HCT116 (cell line): ENCODE measurements at places on chromosomes 13 and 19.

- DNase-seq: no peak
Observed at GRCh38 chr13:112680741-112681360, 9.0 kb upstream of the ATP11A start.

- no peak for DNase-seq
Observed at GRCh38 chr13:112141643-112142400, 74.9 kb downstream of the SOX1 start.

DNA sequence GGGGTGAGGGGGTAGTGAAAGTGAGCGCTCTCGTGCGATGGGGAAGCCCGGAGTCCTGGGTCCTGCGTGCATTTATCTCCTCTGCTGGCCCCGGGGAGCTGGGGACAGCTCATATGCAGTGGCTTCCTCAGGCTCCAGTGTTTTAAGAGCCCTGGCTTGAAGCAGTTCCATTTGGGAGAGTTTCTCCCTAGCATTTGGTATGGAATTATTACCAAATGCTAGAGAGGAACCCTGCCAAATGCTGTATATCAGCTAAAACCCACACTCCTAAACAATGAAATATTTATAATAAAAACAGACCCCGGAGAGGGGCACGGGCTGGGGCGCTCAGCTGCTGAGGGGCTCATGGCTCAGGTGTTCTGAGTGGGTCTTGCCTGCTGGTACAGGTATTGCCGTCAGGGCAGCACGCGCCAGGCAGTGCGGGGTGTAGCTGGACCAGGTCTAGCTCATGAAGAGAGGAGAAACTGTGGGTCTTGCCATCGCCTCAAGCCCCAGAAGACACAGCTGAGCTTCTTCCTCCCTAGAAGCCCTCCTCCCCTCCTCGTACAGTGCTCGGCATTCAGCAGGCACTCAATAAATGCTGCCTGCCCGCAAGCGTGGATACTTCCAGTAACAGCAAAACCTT is 163.6 kb upstream of the ZNF536 start:
- DNase-seq: no peak

DNA sequence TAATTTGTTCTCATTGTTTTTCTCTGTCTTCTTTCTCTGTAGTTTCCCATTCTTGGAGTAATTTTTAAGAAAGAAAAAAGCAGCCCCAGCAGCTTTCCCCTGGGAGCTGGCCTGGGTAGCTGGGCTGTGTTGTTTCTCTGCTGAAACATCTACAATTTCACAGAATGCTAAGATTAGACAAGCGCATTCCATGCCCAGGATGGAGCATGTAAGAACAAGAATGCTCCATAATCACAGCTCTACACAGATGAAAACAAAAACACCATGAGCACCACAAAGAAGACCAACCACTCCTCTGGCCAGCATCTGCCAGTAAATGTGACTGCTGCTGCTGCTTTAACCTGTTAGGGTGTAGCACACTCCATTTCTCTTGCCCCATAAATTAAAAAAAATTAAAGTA is 239.2 kb upstream of the SLITRK1 start:
- DNase-seq: no peak

- no peak for DNase-seq
Observed at GRCh38 chr13:44197791-44198770, 175.5 kb upstream of the SERP2 start.

- no peak for DNase-seq
Observed at GRCh38 chr19:44092108-44092507, 2.1 kb upstream of the ZNF224 start.

DNA sequence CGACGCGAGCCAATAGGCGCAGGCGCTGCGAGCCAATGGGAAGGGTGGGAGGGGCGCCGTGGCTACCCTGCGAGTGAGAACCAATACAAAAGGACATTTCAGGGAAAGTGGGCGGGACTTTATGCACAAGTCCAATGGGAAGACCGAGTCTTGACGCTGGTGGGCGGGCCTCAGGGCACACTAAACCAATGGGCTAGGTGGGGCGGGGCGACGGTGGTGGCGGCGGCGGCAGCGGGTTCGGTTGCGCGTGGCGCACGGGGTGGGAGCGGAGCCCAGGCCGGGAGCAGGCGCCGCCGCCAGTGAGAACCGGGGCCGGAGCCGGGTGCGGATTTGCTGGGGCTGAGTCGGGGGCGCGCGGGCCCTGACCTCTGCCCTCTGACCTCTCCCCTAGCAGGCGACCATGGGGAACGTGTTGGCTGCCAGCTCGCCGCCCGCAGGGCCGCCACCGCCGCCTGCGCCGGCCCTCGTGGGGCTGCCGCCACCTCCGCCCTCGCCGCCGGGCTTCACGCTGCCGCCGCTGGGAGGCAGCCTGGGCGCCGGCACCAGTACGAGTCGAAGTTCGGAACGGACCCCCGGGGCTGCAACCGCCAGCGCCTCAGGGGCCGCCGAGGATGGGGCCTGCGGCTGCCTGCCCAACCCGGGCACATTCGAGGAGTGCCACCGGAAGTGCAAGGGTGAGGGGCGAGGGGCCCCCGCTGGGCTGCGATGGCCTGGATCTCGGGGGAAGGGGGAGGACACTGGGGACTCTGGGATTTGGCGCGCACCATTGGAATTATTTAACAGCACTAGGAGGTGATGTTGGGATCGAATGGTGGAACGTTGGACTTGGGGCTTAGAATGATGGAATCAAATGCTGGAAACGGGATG is at the start of gene TOMM40:
TSS of gene TOMM40 (plus strand) at position 239 of the 867 bp plus-strand sequence. CDS start at position 401, 162 bp downstream.
- DNase-seq: no peak

DNA sequence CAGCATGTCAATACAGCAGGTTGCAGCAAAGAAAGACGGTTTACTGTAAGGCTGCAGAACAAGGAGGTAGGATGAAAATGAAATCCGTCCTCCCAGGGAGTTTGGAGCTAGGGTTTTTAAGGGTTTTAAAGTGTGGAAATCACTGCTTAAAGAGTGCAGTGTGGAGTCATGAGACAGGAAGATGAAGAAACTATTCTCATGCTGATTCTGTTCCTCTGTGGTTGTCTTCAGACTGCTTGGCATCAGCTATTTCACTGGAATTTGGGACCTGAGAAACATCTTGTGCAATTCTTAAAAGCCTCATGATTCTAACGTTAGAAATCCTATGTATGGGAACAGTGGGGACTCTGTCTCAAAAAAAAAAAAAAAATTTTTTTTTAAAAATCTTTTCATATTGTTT is 11.4 kb downstream of the ZNF331 start:
- no peak for DNase-seq

DNA sequence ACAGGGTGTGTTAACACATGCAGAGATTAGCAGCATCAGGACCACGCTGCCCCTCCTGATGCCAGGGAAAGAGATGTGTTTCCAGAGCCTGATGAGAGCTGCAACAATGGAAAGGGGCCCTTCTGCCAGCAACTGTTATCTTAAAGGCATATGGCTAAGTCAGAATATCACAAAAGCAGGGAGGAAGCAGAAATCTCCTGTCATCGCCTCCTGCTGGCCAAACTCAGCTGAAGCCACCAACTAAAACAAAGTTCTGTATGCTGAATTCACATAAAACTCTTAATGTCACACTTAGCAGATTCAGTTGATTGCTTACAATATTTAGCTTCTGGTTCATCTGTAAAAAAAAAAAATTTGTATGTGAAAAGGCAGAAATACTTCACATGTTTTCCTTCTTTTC is 178.2 kb downstream of the GPC5 start:
- DNase-seq: no peak

DNA sequence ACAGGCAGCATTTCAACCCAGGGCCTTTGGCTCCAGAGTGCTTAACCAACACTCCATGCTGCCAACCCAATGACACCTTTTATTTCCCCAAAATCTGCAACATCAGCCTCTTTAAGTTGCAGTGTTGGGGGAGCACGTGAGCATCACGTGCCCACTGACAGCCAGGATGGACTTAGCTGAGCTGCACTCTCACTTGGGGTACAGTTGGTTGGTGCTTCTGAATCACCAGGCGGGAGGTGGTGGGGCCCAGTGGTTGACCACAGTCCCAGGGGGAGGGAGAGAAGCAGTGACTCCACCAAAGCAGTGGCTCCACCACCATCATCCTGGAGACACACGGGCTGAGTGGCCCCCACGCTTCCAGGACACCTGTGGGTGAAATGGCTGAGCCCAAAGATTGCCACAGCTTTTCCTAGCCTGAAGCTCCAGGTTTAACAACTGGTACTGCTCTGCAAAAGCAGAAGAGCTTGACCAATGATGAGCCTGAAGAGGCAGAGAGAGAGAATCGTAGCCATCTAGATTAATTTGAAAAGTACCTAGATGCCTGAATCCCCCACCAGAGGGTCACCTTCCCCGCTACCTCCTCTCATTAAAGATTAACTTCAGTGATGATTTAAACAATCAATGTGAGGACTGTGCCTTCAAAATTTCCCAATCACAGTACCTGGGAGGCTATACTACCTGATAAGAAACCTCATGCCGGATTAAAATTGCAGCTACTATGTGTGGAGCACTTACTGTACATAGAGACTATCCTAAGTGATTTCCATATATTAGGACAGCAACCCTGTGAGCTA is 193.8 kb downstream of the FOXO1 start:
- no peak for DNase-seq

DNA sequence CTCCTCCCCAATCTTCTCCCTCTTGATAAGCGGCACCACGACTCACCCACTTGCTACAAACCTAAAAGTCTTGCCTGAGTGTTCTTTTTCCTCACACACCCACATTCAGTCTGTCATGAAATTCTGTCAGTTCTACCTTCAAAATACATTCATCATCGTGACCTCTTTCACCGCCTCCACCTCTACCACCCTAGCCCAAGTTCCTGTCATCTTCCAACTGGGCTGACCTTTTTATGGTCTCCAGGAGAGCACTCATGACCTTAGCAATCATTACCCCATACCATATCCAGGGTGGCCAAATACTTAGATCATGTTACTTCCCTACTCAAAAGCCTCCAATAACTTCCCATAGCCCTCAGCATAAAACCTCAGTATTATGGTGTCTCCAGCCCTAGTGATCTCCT is 110.4 kb upstream of the TSC22D1 start:
- no peak for DNase-seq

DNA sequence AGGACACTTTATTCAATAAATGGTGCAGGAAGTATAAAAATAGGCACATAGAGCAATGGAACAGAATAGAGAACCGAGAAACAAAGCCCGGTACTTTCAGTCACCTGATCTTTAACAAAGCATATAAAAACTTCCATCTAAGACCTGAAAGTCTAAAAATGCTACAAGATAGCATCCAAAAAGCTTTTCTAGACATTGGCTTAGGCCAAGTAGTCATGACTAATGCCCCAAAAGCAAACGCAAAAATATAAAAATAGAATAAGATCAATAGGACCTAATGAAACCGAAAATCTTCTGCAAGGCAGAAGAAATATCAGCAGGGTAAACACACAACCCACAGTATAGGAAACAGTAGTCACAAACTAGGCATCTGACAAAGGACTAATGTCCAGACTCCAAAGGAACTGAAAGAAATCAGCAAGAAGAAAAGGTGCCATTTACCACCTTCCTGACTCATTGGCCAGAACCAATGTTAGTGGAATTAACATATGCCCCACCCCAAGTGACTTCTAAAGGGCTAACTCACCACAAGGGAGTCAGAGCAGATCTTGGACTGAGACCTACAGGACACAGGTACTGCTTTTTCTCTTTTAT is 40.8 kb upstream of the CEACAM21 start:
- DNase-seq: no peak
